Activated CD4-positive, CD25-positive, alpha-beta regulatory T cell (primary cell): ENCODE measurements at places on chromosomes 5 and 9.

- no peak for DNase-seq
These were observed 256.0 kb downstream of the CWC27 start for GRCh38 chr5:65024681-65025080.

DNA sequence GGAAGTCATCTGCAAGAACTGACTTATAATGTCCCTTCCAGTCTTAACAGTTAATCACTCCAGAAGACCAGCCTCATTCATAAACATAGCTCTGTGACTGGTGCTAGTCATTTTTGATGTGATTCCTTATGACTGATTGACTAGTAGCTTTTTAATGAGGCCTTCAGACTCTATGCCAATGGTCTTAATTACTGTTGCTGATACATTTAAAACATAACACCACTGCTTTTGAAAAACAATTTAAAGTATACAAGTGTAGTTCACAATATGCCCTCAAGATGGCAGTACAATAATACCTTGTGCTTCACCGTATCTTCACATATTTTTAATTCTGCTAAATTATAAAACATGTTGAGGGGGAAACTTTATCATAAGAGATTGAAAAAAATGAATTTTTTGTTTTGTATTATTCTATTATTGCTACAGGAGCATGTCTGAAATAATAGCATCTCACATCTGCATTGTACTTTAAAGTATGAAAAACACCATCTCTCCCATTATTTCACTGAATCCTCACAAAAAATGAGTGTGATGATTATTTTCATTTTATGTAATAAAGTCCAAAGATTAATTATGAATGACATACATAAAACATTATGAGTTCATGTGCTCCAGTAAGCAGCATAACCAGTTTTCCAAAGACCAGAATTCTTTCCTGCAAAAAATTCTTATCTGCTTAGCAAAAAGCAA is 55.2 kb upstream of the SHISAL2B start:
- no peak for DNase-seq

GRCh38 chr9:36250079-36250478 is 8.2 kb downstream of the GNE start:
- no peak for DNase-seq

DNA sequence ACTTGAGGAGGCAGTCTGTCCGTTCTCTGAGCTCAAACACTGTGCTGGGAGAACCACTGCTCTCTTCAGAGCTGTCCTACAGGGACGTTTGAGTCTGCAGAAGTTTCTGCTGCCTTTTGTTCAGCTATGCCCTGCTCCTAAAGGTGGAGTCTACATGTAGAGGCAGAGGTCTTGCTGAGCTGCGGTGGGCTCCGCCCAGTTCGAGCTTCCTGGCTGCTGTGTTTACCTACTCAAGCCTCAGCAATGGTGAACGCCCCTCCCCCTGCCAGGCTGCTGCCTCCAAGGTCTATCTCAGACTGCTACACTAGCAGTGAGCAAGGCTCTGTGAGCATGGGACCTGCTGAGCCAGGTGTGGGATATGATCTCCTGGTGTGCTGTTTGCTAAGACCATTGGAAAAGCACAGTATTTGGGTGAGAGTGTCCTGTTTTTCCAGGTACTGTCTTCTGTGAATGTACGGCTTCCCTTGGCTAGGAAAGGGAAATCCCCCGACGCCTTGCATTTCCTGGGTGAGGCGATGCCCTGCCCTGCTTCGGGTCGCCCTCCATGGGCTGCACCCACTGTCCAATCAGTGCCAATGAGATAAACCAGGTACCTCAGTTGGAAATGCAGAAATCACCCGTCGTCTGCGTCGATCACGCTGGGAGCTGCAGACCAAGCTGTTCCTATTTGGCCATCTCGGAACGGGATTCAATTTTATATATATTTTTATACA is 58.5 kb downstream of the CNTRL start:
- peak; percentile 77 for DNase-seq

DNA sequence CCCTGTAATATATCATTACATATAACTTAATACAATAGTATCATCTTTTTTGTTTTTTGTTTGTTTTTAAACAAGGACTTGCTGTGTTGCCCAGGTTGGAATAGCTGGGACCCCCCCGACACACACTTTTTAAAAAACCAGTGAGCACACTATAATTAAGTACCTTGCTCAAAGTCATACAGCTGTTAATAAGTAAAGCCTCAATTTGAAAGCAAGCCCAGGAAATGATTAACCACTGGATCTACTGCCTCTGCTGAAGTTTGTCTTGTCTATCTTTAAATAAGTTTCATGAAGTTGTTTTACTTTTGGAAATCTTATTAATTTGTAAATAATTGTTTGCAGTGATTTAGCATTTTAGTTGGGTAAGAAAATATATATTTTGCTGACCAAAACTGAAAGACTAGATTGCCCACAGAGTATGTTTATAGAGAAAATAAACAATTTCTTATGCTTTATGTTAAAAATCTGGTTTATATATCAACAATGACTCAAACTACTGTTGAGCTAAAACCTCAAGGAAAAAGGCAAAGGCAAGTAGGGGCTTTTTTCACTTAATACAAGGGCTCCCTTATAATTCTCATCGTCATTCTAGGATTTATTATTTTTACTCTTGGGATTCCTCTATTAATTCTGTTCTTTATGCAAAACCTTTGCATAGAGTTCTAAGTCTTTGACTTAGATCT is 5.8 kb upstream of the CARNMT1 start:
- DNase-seq = no peak

- DNase-seq = no peak
These were observed 1.2 kb downstream of the G3BP1 start for GRCh38 chr5:151772846-151773561.

GRCh38 chr9:130101915-130102314 is 48.2 kb downstream of the GPR107 start:
- no peak for DNase-seq

GRCh38 chr5:151863566-151863965 is 61.1 kb downstream of the GLRA1 start:
- DNase-seq = no peak

- no peak for DNase-seq
These were observed 222.3 kb downstream of the ENC1 start for GRCh38 chr5:74418261-74418660.

DNA sequence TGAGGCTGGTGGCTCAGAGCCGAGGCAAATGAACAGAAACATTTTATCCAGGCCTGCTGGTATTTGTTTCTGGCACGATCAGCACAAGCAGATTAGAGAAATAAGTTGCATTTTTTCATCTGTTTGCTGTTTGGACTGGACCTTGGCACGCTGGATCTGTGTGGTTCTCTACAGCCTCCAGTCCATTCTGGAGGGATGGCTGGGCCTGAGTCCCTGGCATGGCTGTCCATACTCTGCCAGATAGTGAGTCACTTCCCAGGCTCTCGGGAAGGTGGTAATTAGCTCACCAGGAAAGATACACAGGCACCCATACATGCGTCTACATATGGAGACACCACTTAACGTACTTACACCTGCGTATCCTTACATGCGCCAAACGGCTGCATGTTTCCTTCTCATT is 78.6 kb downstream of the SPRY4 start:
- no peak for DNase-seq

GRCh38 chr5:113749334-113749733 is 235.8 kb downstream of the YTHDC2 start:
- DNase-seq = no peak

DNA sequence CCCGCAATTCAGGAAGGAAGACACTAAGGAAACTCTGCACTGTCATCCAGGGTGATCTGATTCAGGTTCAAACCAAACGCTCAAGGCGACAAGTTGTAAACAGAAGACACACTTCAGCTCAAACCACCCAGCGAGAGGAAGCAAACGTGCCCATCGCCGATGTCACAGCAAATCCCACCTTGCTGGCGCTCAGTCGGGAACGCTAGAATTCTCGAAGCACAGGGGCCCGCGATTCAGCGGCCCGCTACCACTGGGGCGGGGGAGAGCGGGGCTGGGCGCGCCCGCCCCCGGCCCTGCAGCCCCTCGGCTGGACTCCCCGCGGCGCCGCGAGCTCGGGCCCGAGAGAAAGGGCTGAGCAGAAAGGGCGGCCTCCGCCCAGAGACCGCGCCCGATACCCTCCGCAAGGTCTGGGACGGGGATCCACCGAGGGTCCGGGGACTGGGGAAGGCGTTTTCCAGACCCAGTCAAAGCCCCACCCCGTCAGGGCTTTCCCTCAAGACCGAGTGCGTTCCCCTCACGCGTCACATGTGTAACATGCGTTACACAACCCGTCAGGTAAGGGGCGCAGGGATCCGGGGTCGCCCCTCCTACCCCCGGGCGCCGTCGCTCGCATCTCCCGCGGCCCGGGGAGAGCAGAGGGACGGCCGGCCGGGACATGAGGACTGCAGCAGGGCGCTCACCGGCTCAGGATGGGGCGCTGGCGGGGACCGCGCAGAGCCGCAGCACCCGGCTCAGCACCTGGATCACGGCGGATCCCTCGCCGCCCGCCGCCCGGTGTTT is 469 bp downstream of the AGTPBP1 start:
- peak; percentile 28 for DNase-seq

- no peak for DNase-seq
These were observed 200.9 kb upstream of the PTGER4 start for GRCh38 chr5:40478766-40479165.

GRCh38 chr5:34914671-34915138 is 599 bp downstream of the RAD1 start:
- no peak for DNase-seq

- DNase-seq = no peak
These were observed 12.0 kb upstream of the CTSL start for GRCh38 chr9:87713988-87714330.

- DNase-seq = no peak
These were observed 900 bp downstream of the RGS7BP start for GRCh38 chr5:64506567-64507263.

DNA sequence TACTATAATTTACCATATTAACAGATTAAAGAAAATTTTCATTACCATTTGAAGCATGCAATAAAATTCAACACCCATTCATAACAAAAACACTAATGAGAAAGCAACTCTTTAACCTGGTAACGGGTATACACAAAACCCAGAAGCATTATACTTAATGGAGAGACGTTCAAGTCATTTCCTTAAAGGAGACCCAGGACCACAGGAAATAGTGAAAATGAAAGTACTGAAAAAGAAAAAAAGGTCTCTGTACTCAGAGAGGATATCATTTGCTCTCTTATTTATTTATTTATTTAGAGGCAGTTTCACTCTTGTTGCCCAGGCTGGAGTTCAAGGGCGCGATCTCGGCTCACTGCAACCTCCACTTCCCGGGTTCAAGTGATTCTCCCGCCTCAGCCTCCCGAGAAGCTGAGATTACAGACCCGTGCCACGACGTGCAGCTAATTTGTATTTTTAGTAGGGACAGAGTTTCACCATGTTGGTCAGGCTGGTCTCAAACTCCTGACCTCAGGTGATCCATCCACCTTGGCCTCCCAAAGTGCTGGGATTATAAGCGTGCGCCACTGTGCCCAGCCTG is 61.6 kb downstream of the SETX start:
- DNase-seq = no peak

- DNase-seq = no peak
These were observed 41.8 kb downstream of the COL27A1 start for GRCh38 chr9:114196979-114197622.

GRCh38 chr5:1509346-1510085 is 14.2 kb downstream of the LPCAT1 start:
- no peak for DNase-seq

DNA sequence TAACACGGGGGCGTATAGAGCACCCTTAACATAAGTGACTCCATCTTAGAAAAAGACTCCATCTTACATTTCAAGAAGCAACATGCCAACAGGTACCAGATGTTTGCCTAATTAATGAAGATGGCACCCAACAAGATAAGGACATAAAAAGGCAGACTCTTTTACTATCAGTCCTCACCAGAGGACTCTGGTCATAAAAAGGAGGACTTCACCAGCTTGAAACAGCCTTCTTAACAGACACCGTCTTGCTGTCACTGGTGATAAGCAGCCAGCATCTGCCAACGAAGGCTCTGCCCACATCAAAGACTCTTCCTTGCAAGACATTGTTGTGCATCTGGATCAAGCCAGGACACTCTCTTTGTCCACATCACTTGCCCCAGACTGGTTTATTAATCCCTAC is 80.3 kb downstream of the S1PR3 start:
- DNase-seq = no peak

GRCh38 chr5:40627706-40628105 is 52.0 kb upstream of the PTGER4 start:
- DNase-seq = no peak

DNA sequence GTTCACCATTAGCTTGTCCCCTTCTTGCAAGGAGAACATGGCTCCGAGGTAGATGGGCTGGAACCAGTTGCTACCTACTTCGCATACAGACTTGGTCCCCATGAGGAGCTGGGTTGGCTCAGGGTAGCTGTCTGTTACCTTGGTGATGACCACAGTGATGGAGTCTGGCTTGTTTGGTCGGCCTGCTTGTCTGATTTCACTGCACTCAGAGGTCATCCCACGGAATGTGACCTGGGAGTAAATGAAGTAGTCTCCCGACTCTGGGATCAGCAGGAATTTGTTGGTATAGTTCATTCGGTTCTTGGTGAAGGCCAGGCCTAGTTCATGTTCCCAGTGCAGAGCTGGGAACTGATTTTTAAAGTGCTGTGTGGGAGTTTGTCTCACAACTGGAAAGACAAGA is 15.3 kb downstream of the TNFSF15 start:
- DNase-seq = no peak

GRCh38 chr9:77375956-77376532 is 198.7 kb downstream of the VPS13A start:
- DNase-seq = no peak

GRCh38 chr5:78496373-78496772 is 136.0 kb downstream of the SCAMP1 start:
- DNase-seq = no peak

DNA sequence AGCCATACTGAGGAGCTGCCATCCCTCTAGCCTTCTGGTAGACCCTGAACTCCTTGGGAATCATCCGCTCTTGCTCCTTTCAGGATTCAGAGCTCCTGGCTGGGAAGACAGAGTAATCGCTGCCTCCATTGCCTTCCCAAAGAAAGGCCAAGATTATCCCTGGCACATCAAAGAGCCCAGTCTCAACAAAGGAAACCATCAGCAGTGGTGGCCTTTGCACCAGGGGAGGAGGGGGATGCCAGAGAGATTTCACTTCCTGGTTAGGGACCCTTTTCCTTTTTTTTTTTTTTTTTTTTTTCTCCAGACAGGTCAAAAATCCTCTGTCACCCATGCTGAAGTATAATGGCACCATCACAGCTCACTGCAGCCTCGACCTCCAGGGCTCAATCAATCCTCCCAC is 16.0 kb upstream of the ERGIC1 start:
- DNase-seq = no peak
